Stimulated activated CD4-positive, alpha-beta T cell treated with anti-CD3 and anti-CD28 coated beads, Interleukin-1b, Interleukin-23, amount 100 ng/mL, for 24 hours (primary cell): ENCODE measurements at places on chromosomes 5 and 9.
A peak's percentile ranks its signal among the peaks of the same experiment; 100 is the strongest.

- no peak for DNase-seq
These were observed 254.6 kb downstream of the MTRR start for GRCh38 chr5:8123559-8123958.

DNA sequence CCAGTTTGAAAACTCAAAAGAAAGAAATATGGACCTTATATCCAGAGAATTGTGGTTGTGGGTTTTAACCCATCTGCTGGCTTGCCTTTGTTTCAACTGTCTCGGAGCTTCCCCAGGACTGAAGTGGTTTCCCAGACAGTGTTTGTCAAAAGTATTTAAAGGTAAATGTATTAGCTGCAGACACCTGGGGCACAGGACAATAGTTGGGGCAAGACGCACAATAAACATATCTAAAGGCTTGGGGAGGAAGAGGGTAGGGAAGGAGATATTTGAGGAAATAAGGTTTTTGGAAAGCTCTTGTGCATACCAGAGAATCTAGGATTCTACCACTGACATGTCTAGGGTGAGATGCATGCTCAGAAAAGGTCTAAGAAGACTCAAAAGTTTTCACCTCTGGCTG is 99.0 kb downstream of the ADAMTS2 start:
- DNase-seq, result no peak

GRCh38 chr9:4424891-4425290 is 65.4 kb upstream of the SLC1A1 start:
- no peak for DNase-seq

GRCh38 chr5:107979291-107979690 is 308.6 kb upstream of the EFNA5 start:
- no peak for DNase-seq

- peak; percentile 51 for DNase-seq
These were observed 15.9 kb downstream of the EXD3 start for GRCh38 chr9:137406876-137407589.

DNA sequence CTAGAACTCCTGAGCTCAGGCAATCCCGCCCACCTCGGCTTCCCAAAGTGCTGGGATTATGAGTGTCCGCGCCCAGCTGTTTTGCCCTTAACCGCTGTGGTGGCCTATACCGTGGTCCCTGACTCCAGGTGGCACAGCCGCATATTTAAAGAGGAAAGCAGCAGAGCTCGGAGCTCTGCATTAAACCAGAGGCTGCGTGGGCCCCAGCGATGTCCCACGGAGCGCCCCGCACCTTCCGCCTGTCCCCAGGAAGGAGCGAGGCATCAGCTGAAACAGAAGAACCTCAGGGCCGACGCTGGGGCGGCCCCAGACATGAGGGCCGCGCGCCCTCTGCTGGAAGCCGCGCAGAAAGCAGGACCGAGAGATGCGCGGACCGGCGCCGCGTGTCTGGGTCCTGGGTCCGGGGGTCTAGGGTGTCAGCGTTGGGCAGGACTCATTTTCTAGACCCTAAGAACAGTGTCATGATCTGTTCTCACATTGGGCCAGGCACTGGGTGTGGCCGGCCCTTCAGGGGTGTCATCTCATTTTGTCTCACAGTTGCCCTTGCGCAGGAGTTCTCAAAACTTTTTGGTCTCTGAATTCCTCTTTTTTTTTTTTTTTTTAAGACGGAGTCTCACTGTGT is 37.7 kb downstream of the LAMC3 start:
- peak; percentile 47 for DNase-seq

DNA sequence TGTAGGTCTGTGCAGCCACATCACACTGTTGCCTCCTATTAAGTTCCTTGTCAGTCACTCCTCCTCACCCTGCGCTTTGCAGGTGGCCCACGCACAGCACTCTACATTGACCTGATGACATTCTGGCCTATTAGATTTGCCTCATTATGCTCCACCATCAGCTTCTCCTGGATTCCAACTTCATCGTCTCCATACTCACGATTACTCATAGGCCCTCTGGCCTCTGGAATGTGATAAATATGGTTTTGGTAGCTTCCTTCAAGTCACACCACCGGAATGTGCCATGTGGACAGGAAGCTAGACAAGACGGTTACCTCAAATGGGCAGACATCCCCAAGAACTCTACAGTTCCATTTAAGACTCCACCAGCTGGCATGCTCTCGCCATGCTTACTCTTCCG is 158.0 kb upstream of the LHFPL2 start:
- DNase-seq, result no peak

DNA sequence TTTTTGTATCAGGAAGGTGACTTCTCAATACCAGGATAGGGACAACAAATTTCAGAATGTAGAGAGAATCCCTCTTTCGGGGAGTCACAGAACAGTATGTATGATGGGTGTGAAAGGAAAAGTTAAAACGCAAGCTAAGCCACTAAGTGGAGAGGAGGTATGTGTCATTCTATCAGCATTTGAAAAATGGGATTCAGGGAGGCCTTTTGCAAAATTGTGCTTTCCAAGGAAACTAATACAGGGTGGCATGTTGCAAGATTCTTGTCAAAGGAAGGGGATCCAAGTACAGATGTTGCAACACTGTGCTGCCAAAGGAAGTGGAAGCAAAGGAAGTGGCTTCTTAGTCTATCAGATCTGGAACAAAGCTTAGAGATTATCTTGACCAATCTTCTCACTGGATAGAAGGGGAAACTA is 12.6 kb upstream of the TNIP1 start:
- no peak for DNase-seq

DNA sequence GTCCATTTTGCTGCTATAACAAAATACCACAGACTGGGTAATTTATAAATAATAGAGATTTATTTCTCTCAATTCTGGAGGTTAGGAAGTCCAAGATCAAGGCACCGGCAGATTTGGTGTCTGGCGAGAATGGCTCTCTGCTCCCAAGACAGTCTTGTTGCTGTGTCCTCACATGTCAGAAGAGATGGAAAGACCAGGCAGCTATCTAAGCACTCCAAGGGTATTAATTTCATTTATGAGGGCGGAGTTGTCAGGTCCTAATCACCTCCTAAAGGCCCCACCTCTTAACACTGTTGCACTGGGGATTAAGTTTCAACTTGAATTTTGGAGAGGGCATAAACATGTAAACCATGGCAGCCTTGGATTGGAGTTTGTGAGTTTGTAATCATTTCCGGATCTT is 30.3 kb downstream of the ADCY2 start:
- DNase-seq, result no peak

DNA sequence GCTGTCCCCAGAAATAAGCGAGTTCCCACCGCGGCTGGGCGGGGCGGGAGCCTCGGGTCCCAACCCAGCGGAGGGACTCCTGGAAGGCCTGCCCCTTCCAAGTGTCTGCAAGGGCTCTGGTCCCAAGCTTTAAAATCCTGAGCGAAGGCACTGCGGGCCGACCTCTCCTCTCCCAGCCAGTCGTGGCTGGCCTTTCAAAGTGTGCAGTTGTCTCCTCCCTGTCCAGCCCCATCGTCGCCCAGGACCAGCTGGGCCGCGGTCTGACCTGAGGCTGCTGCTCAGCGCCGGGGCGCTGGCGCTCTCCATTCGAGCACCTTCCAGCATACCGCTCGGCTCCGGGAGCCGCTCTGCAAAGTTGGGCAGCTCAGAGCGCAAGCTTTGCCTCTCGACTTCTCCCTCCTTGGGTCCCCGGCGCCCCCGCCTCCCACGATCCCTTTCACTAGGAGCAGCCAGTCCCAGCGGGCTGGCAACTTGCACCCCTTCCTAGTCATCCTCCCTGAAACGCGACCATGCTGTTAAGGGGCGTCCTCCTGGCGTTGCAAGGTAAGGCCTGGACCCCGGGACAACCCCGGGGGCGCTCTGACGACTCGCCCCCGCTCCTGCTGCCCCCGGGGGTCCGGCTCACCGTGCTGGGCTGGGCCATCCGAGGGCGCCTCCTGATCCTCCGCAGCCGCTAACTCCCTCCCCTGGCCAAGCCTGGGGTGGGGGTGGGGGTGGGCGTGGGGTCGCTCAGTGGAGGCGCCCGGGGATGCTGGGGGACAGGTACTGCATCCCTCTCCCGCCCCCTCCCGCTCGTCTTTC is at the start of gene MAMDC2:
Gene MAMDC2, plus strand, starts transcription at position 160 of the 801 bp plus-strand sequence. Its CDS starts 350 bp downstream, at position 510.
- DNase-seq, result no peak

- no peak for DNase-seq
These were observed 36.3 kb downstream of the HSPA4 start for GRCh38 chr5:133088064-133088463.

DNA sequence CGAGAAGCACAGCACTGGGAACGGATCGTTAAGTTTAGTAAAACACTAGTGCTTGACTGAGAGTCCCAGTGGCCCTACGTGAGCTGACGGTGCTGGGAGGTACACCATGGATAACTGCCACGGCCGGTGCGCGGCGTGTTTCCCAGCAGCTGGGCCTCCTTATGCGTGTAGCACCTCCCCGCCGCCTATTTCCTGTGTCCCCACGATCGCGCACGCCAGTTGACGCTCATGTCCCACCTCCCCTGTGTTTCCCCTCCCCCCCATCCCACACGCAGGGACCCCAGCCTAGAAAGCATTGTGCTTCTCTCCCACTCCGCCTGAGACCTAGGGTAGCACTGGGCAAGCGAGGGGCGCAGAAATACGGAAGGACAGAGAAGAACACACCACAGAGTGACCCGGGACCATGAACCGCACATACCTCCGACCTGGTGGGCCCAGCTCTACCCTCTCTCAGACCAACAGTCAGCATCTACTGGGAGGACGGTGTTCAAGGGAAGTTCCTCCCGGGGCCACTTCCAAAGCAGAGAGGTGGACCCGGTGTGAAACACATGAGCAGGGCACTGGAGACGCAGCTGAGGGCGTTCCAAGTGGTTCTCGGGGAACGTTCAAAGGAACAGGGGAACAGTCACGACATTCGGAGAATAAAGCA is 45.6 kb downstream of the DBH start:
- no peak for DNase-seq

- DNase-seq, result no peak
These were observed 36.7 kb upstream of the CCDC112 start for GRCh38 chr5:115333164-115333563.

GRCh38 chr9:28293369-28294090 is 720.2 kb upstream of the C9orf72 start:
- no peak for DNase-seq

DNA sequence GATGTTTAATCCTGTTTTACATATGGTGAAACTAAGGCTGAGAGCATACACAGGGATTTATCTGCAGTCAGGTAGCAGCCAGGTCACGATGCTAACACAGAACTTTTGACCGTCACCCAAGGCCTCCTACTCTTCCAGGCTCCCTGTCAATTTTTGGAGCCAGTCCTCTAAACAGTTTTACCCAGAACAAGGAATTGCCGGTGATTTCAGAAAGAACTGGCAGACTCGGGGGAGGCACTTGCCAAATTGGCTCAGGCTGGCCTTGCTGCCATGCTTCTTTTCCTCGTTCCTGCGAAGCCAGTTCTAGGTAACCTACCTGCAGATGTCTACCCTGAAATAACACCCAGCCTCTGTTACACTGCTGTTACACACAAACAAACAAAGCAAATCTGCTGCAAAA is 21.2 kb downstream of the GRIA1 start:
- no peak for DNase-seq

DNA sequence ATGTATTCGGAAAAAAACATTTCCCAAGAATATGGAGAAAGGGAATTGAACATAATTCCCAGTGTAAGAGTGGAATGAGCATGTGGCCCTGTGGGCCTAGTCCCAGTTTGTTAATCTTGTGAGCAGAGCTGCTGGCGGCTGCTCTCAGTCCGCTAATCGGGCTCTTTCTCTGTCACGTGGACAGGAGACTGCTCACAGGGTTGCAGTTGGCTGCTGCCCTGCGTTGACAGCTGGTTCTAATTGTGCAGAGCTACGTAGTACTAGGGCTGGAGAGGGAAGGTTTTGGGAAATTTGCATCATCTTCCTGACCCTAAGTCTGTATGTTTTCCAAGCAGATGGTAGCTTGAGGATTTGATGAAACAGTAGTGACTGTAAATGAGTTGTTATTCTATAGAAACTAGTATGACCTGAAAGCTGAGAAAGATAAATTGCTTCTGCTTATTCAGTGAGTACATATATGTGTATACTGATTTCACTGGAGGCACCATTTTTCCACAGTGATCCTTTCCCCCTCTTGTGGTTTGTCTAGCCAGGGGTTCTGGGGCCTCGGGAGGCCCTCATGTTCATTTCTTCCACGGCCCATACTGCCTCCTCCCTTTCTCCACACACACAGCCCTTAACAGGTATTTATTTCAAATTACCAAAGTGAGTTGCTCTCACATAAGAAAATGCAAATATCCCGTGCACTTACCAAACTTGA is 100.6 kb downstream of the ANGPTL2 start:
- no peak for DNase-seq

GRCh38 chr9:135350003-135350315 is 129.6 kb upstream of the PPP1R26 start:
- no peak for DNase-seq

GRCh38 chr5:56123531-56124243 is 109.4 kb downstream of the ANKRD55 start:
- no peak for DNase-seq

DNA sequence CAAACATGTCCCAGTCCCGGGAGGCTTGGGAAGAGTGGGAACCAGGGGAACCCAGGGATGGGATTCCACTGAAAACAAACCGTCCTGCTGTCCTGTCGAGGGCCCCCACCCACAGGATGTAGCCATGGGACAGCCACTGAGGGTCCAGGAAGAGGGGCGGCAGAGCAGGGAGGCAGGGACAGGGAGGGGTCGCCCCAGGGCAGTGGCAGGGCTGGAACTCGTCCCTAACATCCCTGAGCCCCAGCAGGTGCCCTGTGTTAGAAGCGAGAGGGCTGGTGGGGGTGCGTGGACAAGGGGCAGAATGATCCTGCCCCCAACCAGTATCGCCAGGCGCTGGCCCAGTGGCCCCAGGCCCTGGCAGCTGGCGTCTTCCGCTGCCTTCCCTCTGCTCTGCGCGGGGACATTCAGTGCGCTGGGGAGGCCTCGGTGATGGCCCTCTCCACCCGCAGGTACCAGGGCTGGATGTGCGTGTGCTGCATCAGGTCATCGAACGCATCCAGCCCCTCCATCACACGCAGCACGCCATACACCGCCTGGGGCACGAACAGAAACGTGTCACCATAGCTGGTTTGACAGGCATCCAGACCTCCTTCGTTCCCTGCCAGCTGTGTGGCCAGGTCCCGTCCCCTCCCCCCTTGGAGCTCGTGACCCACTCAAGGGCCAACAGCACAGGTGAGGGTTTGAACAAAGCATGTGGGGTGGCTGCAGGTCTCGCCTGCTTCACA is 6.6 kb downstream of the PTGES2 start:
- DNase-seq, result no peak

DNA sequence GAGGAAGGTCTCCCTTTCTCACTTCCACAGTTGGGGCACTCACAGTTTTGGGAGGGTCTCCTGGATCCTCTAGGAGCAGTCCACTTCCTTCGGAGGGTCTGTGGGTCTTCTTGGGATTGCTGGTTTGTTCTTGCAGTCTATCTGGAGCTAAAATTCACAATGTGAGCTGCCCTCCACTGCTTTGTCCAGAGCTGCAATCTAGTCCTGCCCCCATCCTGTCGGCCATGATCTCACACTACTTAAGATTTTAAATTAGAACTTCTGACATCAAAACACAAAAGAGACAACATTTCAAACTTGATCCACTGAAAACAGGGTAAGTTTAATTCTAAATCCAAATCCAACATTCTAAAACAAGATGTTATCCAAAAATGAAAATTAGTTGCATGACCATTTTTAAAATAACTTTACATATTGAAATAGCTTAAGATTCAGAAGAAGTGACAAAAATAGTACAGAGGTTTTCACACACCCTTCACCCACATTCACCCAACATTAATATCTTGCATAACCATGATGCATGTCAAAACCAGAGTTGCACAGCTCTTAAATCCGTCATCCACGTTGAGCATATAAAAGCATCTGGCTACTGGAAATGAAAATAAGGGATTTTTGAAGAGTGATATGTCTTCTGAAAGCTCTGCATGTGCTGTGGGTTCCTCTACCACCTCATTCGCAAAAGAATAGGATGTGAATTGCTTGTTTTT is 113.7 kb upstream of the EPB41L4A start:
- no peak for DNase-seq
